Activated CD4-positive, alpha-beta T cell treated with anti-CD3 and anti-CD28 coated beads for 4 hours (primary cell): ENCODE measurements at places on chromosomes 7 and 10.

- no peak for DNase-seq
Observed at GRCh38 chr10:124546957-124547646, 85.5 kb downstream of the LHPP start.

- DNase-seq: peak; percentile 11
Observed at GRCh38 chr7:134513169-134513752, 14.1 kb upstream of the AKR1B10 start.

DNA sequence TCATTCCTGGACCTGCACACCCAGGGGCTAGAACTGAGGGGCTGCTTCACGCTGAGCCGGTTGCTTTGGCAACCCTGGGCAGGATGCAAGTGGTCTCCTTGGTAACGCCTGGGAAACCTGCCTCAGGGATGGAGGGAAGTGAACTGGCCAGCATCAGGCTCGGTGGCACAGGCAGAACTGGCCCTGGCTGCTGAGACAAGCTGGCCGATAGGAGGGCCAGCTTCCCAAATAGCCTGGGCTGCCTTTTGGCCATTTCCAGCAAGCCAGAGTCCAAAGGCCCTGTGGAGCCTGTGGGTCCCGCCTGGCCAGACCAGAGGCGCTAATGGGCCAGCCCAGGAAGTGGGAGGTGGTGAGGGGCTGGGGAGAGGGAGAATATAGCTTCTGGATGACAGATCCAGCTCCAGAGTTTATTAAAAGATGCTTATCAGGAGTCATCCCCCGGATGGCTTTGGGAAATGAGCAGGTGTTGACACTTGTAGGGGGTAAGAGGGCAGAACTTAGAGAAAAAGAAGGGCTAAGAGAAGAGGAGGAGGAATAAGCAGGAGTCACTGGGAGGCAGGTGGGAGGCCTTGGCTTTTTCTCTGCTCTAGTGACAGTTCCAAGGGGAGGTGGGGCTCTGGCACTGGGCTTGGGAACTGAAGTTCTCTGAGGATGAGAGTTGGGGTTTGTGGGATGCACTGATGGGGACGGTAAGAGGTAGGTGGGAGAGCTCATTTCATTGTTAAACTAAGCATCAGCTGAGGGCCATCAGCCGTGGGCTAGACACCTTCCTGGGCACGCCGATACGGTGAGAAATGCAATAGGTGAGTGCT, 9.6 kb downstream of the NEURL1 start:
- no peak for DNase-seq

GRCh38 chr7:1669064-1669951, 769 bp upstream of the ELFN1 start:
- no peak for DNase-seq

DNA sequence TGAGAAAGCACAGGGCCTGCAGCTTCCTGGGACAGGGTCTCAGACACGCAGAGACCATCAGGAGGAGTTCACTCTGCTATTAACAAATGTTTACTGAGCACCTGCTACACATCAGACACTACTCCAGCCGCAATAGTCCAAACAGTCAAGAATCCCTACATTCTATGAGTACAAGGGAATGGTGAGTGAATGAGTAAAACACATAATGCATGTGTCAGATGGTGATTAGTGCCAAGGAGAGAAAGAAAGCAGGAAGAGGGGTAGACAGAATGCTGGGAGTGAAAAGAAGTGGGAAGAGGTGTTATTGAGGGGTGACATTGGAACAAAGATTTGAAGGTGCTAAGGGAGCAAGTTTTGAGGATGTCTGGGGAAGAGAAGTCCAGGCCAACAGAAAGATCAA, 634.2 kb upstream of the GALNT17 start:
- DNase-seq: no peak

GRCh38 chr7:23547662-23548061, 15.9 kb upstream of the TRA2A start:
- DNase-seq: no peak

DNA sequence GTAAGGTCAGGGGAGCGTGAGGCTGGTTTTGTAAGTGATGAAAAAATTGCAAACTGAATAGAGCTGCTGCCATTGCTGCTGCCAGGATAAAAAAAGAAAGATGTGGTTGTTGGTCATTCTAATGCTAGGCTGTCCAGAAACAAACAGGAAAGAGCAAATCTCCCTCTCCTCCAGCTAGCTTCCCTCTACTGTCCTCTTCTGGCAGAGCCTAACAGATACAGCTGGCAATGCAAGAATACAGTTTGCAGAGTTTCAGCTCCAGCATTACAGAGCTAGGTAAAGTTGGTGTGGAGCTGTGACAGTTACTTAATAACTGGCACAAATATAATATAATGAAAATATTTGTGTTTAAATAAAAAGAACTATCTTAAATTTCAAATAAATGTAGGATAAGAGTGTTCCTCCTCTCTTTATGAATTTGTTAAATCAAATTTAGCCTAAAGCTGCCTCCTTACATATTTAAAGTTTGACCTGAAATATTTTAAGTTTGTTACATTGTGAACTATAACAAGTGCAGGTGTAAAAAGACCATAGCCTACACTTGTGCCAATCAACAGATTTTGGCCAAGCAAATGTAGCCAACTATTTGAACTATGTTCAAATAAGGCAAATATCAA, 407.7 kb downstream of the SH2D4B start:
- no peak for DNase-seq

DNA sequence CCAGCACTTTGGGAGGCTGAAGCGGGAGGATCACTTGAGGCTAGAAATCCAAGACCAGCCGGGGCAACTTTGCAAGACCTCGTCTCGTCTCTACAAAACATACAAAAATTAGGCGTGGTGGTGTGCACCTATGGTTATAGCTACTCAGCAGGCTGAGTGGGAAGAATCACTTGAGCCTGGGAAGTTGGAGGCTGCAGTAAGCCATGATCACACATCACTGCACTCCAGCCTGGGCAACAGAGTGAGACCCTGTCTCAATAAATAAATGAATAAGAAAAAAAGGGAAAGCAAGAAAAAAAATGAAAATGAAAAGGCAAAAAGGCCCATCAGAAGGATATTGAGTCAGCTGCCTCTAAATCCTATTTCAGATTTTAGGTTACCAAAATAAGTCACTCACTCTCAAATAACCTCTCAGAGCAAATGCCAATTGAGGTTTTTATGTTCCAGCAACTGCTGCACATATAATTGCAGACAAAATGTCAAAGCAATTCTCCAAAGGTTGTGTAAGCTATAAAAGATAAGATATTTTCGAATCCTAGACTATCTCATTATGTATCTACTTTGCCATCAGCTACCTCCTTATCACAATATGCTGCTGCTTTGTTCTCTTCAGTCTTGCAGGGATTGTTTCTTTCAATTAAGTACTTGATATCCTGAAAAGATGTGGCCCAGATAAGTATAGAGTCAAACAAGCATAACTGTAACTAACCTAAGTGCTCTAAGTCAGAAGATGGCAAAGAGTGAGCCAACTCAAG, 4.7 kb downstream of the BAZ1B start:
- DNase-seq: no peak

- no peak for DNase-seq
Observed at GRCh38 chr7:122183106-122183505, 39.1 kb upstream of the AASS start.

- no peak for DNase-seq
Observed at GRCh38 chr7:33732462-33732861, 172.9 kb upstream of the BMPER start.

GRCh38 chr7:140330128-140330527, 68.2 kb downstream of the SLC37A3 start:
- no peak for DNase-seq

DNA sequence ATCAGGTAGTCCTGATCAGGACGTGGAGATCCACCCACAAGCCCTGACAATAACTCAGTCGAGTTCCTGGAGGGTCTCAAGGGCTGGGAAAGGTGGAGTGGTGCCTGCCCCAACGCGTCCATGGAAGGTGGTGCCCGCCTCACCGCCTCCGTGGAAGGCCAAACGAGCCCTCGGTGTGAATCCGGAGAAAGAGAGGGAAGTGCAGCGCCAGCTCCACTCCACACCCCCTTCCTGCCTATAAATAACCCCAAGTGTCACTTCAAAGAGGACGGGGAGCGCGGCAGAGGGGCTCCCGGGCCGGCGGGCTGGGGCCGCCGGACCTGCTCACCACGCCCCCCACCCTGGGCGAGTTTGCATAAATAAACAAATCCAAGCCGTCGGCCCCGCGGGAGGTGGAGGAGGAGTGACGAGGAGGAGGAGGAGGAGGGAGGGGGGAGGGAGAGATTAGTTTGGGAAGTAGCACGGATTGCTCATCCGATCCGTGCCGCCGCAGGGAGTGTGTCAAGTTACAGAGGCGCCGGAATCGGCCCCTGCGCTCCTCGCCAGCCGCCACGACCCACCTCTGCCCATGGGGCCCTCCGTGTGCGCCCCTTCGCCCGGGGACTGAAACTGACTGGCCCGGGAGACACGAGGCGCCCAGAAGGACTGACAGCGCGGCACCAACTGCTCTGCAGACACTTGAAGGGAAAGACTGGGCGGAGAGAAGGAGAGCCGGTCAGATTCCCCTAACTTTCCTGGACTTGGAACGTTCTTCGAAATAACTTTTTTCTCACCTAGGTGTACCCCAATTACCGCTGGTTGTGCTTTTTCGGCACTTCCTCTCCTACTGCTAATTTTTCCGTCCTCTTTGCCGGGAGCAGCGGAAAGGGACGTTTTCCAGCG, at the start of gene COL13A1:
Gene COL13A1, plus strand, starts transcription at position 473 of the 882 bp plus-strand sequence. CDS start 518 bp downstream, outside the sequence.
- DNase-seq: no peak

GRCh38 chr7:21568762-21569161, 25.9 kb downstream of the DNAH11 start:
- no peak for DNase-seq

DNA sequence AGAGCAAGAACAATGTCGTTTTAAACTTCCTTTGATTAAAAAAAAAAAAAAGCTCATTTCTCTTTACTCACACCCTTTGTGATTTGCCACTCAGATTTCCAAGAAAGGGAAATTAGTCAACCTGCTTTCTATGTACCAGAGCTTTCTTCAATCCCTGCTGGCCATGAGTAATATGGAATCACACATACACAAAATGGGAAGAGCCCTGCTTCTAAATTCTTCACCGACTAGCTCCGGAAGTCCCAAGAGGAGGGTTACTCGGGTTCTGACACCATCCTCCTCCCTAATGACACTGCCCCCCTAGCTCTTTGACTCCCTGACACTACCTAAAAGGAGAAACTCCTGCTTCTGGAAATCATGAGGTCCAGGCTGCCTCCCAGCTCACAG, 81.8 kb upstream of the SFMBT2 start:
- DNase-seq: no peak

DNA sequence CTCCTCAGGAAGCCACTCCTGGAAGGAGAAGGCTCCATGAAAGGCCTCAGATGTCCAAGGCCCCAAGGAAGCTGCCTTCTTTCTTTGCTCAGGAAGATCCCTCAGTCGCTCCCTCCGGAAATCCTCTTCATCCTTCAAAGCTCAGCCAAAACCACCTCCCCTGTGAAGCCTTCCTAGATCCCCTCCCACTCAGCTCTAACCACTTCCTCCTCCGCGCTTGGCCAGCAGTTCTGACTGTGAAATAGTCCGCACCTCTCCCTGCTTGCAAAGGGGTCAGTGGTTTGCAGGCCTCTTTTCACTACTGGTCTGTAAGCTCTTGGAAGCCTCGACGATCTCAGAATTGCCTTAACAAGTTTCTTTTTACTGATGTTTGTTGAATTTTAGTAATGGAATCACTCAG, 23.9 kb downstream of the PYROXD2 start:
- DNase-seq: no peak

DNA sequence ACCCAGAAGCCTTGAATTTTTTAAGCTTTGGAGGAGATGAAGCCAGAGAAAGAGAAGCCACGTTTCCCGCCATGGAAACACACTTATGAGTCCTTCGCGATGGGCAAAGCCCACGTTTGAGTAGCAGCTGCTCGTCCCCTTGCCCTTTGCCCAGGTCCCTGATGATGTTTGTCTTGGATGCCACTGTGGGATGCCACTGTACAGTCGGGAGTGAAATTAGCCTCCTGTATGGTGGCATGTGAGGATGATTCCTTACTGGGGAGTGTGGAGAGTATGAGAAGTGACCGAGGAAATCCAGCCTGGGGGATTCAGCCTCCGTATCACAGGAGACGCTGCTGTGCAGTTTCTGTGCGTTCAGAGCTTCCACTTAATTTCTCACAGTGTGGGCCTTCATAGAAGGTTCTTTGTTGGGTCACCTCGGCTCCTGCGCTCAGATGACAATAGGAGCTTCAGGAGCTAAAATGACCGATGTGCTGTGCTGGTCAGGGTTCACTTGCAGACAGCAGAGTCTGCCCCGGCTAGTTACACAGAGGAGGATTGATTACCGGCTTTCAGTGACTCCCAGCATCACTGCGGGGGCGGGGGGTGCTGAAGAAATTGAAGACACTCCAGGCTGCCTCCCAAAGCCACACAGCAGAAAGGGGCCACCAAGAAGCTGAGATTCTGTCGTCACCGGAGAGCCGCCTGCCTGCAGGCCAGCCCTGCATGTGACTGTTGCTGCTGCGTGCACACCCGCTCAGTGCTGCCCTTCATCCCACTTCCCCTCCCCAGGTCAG, 122.1 kb upstream of the SFMBT2 start:
- no peak for DNase-seq

DNA sequence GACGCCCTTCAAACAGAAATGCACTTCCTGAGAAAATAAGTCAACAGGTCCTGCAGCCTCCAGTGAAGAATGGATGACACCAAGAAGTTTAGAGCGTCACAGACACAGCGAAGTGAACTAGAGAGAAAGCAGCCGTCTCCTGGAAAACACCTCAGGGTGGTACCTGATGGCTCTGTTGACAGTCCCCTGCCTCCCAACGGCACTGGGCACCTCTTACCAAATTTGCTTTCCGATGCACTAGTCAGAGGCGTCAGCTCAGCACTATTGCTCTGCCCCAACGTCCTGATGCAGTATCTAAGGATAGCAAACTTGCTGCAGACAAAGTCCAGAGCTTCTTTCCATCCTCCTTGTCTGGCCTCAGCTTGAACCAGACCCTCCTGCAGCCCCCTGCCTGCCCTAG, 38.3 kb downstream of the SFMBT2 start:
- DNase-seq: no peak

DNA sequence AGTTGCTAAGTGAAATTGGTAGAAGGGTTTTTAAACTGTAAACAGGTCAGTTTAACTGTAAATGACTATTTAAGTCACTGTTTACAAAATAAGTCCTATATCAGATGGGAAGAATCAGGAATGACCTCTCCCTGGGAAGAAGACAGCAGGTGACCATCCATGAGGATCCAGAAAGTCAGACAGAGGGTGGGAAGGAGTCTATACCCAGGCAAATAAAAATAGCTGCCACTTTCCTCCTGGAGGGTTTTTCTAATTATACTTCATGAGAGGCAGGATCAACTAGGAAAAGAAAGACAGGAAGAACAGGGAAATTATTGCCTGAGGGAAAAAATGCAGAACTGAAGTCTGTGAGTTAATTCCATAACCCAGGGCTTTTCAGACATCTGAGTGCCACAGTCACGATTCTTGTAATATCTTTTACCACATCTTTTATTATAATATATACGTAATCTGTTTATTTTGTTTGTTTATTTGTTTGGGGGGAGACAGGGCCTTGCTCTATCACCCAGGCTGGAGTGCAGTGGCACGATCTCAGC, 7.0 kb downstream of the DNTT start:
- DNase-seq: no peak
